ENCODE measurements at places on chromosomes 2 and 18.

- peak; percentile 45 for DNase-seq
- H3K27ac ChIP-seq, result no peak overlapping the region
- no peaks in the 10 kb centered on the region for H3K27me3 ChIP-seq
- H3K4me1 ChIP-seq, result no peaks in the 10 kb centered on the region
- no peaks in the 10 kb centered on the region for H3K36me3 ChIP-seq
These were observed 329.3 kb downstream of the C1D start for GRCh38 chr2:67733517-67733916.

DNA sequence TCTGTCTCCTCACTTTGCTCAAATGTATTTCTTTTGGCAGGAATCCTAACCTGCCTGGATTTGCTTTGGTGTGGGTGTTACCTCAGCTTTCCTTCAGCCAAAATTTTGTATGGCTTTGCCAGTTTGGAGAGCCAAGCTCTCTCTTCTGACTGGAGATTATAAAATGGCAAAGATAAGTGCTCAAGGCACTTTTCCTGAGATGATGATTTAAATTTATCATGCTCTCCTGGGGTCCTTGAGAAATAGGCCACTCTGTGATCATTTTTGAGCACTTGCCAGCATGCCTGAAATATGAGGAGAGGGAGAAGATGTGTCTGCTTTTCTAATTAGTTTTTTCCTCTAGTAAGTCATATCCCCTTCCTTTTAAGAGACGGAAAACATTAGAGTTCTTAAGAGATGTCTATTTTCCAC is 683.0 kb downstream of the SLC4A3 start:
- no peaks in the 10 kb centered on the region for H3K36me3 ChIP-seq
- H3K27me3 ChIP-seq, result no peaks in the 10 kb centered on the region
- H3K4me3 ChIP-seq, result no peak overlapping the region
- H3K4me1 ChIP-seq, result peaks cover 7% of the 10 kb centered on the region

DNA sequence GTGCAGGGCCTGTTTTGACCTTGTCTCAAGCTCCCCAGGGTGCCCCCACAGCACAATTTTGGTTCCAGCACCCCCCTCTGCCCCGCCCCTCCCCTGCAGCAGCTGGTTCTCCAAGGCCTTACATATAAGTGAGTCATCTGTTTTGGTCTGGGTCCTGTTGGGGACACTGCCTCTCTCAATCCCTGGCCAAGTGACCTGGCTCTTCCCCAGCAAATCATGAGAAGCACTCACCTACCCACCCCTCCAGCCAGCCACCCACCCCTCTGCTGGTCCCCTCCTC is 90.5 kb downstream of the INHBB start:
- H3K27ac ChIP-seq, result no peak overlapping the region
- peaks cover 6% of the 10 kb centered on the region for H3K36me3 ChIP-seq
- no peak for DNase-seq
- no peak overlapping the region for H3K4me3 ChIP-seq
- H3K27me3 ChIP-seq, result no peaks in the 10 kb centered on the region

DNA sequence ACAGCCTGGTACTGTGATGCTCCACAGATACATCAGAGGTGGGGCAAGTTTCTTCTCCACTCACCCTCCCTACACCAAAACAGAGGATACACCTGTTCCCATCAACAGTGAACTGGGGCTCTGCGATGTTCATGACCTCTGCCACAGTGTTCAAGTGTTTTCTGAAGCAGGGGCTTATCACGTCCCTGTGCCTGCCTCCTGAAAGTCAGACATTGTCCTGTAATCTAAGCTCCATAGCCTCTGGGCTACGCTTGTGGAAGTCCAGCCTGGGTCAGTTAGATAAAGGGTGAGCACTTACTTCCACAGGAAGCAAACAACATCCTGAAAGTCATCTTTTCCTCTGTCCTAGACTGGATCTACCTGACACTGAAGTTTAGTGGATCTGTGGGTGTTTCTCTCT is 20.2 kb upstream of the MRO start:
- H3K27ac ChIP-seq, result no peak overlapping the region
- H3K4me1 ChIP-seq, result peaks cover 17% of the 10 kb centered on the region
- no peaks in the 10 kb centered on the region for H3K36me3 ChIP-seq
- no peak overlapping the region for H3K4me3 ChIP-seq
- DNase-seq, result no peak

GRCh38 chr2:10704034-10704594 is 14.3 kb upstream of the NOL10 start:
- peaks cover 42% of the 10 kb centered on the region for H3K27me3 ChIP-seq
- H3K36me3 ChIP-seq, result no peaks in the 10 kb centered on the region

Data from MCF 10A (cell line).